ENCODE measurements at places on chromosomes 1 and 21. TPM values are rescaled to one million over a fixed set of nuclear protein-coding genes. Genes with fewer than 3 reads are reported as not detected.

Gene MASP2
- total RNA-seq, result not detected

Gene EFNA1
- total RNA-seq, result 0.17 TPM

Gene DYRK3
- total RNA-seq, result 31.7 TPM

Gene TNFRSF18
- total RNA-seq, result 0.33 TPM

Gene LCE1E
- not detected for total RNA-seq

Gene INSRR
- not detected for total RNA-seq

Gene WNT3A
- total RNA-seq, result not detected

Gene VWA5B1
- not detected for total RNA-seq

Gene SPRR4
- not detected for total RNA-seq

Gene RNU1-4
- total RNA-seq, result under 0.01 TPM

Gene TRIM63
- 0.15 TPM for total RNA-seq

Gene AMY1C
- total RNA-seq, result not detected

Gene SMG5
- 68.3 TPM for total RNA-seq

Gene SIK1
- 0.33 TPM for total RNA-seq

Gene DCST1
- not detected for total RNA-seq

Gene CRP
- total RNA-seq, result not detected

Gene PLA2G2C
- not detected for total RNA-seq

Gene SLC9A1
- total RNA-seq, result 11.9 TPM

Gene CDK18
- total RNA-seq, result 1.3 TPM

Gene KIF17
- total RNA-seq, result 1.5 TPM

Gene TCP10L
- total RNA-seq, result 0.17 TPM

Gene CATSPER4
- total RNA-seq, result not detected

Gene AGPAT3
- 61.7 TPM for total RNA-seq

Gene RGSL1
- total RNA-seq, result not detected

Gene B3GALT6
- 25.5 TPM for total RNA-seq

Gene RHBDL2
- 0.73 TPM for total RNA-seq

Gene GPR25
- total RNA-seq, result not detected

All from smooth muscle cell of trachea (primary cell).